Activated T-cell treated with anti-CD3 and anti-CD28 coated beads for 1 hour (primary cell): ENCODE measurements at places on chromosomes 7 and 10.

GRCh38 chr10:123797813-123798212 lies 93.8 kb downstream of the CPXM2 start:
- no peak for DNase-seq

DNA sequence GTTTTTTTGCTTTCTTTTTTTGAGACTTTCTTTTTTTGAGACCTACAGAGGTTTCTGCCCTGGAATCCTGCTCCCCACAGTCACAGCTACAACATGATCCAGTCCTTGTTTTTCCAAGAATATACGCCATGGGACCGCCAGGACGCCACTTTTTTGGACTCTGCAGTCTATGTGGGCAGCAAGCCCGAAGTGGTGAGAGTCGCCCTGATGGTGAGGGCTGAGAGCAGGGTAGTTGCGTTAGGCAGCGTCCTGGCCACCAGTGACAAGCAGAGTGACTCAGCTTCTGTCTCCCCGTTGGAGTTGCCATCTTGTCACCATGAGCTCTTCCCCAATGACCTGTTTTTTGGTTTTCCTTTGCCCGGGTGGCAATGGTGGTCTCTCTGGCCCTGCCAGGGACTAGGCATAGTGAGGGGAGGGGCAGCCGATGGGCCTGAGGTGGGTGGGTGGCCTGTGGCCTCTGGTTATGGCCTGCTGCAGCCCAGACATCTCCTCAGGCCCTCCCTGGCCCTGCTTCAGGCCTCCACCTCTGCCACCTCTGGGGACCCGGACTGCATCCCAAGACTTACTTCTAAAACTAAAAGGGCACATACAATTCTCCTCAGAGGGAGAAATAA lies 88.0 kb upstream of the MALRD1 start:
- DNase-seq: no peak

- DNase-seq: no peak
These were observed 162.9 kb upstream of the TCERG1L start for GRCh38 chr10:131474416-131474815.

DNA sequence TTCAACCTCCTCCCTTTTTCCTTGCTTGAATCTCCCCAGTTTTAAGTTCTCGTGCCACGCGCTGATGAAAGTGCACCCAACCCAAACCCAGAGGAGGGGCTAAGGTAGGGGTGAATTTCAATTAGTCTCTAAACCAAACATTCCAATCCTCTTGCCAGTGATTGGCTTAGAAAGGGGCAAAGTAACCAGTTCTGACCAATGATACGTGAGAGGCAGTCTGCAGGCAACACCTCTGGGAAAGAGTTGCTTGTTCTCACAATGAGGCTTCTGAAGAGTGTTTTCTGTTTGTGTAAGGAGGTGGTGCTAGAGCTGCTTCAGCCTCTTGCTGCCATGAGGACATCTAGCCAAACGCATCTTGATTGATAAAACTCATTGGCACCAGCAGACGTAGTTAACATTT lies 21.8 kb downstream of the SLC35G1 start:
- DNase-seq: no peak
